ENCODE measurements at places on chromosomes 3 and 15. TPM values are rescaled to one million over a fixed set of nuclear protein-coding genes. Genes with fewer than 3 reads are reported as not detected.

SERINC4 gene
- total RNA-seq = not detected

MUC20 gene
- 7.3 TPM for total RNA-seq

C3orf85 gene
- total RNA-seq = not detected

ANKRD34C gene
- not detected for total RNA-seq

LIPC gene
- total RNA-seq = not detected

INSYN1 gene
- 0.77 TPM for total RNA-seq

GLDN gene
- 2.5 TPM for total RNA-seq

ARIH1 gene
- 68.9 TPM for total RNA-seq

OXNAD1 gene
- total RNA-seq = 33.1 TPM

IMP3 gene
- total RNA-seq = 43.5 TPM

CYP1A1 gene
- not detected for total RNA-seq

LRRC3B gene
- 0.26 TPM for total RNA-seq
